ENCODE measurements at places on chromosomes 16 and 17.

GRCh38 chr16:57062329-57062728 is 30.1 kb upstream of the CPNE2 start:
- DNase-seq: no peak

- DNase-seq: no peak
These were observed 145.0 kb upstream of the ASIC2 start for GRCh38 chr17:33438139-33438538.

DNA sequence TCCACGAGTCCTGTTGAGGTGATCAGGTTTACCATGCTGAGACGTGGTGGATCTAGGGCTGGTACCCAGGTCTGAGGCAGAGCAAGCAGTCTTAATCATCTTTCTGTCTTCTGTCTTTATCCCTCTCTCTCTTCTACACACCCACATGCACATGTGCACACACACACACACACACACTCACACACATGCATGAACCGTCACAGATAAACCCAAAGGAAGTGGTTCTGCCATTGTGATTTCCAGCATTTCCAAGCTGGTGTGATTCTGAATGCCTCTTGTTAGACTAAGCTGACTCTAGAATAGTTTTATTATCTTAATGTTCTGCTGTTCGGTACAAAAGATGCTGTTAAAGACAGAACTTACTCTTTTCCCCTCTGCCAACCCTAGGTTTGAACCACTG is 411.8 kb upstream of the SALL1 start:
- DNase-seq: no peak

GRCh38 chr16:69848637-69849545 is 86.8 kb downstream of the WWP2 start:
- DNase-seq: no peak

DNA sequence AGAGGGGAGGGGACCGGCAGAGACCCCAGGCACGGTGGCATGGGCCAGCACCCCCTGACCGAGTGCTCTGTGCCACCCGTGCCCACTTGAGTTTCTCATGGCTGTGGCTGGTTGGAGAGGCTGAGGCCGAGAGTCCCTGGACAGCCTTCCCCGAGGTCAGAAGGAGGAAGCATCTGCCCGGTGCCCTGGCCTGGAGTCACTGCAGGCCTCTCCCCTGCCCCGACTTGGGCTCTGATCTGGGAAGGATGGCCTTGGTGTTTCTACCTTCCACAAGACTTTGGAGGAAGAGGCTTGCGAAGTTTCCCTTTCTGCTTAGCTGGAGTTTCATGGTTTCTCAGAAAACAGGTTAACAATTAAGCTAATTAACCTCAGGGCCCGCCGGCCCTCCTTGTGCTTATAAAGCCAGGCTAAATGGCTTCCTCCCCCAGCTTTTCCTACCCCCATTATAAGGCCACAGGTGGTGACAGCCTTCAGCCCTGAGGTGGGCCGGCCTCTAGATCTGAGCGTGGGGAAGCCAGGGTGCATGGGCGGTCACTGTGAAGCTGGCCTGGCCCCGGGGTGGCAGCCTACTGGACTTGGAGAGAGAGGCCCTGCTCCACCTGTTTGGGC is 17.3 kb downstream of the LLGL2 start:
- no peak for DNase-seq

GRCh38 chr17:44272321-44272951 is 4.5 kb upstream of the SLC4A1 start:
- DNase-seq: no peak

DNA sequence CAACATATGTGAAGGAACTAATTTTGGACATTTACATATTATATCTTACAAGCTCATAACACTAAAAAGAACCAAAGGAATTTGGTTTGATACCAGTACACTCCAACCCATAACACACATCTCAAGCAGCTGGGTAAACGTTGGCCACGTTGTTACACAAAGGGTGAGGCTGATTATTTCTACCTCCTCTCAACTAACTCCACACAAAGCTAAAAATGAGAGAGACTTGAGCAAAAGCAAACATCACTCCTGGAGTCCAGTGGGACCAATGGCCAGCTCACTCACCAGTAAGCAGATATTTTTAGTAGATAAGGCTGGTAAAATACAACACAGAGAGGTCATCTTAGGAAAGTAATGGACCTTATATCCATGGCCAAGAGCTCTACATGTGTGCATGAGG is 207.6 kb downstream of the MRTFB start:
- DNase-seq: no peak

GRCh38 chr17:20975566-20975965 is 67.2 kb downstream of the USP22 start:
- DNase-seq: no peak

DNA sequence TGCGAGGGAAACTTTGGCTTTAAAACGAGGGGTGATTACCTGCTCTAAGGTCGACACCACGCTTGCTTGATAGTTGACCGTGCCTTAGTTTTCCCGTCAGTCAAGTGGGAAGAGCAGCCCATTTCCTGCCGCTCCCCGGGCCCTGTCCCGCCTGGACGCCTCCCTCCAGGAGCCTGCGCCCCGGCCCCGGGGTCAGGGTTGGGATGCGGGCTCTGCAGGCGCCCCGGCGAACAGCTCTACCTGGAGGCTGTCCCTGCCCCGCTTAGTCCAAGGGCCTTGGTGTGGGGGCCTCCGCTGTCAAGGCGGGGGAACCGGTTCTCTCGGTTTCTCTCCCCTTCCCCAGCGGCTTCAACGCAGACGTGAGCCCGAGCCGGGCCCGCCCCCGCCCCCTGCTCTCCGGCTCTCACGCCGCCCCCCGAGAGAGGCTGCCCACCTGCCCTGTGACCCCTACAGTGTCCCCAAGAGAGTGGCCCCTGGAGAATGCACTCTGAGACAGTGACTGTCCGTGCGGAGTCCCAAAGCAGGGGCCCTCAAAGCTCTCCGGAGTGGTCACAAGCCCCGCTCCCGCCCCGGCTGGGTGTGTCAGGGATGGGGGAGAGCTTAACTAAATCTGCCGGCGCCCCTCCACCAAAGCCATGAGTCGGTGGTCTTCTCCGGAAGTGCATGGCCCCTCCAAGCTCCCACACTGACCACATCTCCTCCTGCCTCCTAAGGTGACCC is 117.4 kb upstream of the SMURF2 start:
- no peak for DNase-seq

DNA sequence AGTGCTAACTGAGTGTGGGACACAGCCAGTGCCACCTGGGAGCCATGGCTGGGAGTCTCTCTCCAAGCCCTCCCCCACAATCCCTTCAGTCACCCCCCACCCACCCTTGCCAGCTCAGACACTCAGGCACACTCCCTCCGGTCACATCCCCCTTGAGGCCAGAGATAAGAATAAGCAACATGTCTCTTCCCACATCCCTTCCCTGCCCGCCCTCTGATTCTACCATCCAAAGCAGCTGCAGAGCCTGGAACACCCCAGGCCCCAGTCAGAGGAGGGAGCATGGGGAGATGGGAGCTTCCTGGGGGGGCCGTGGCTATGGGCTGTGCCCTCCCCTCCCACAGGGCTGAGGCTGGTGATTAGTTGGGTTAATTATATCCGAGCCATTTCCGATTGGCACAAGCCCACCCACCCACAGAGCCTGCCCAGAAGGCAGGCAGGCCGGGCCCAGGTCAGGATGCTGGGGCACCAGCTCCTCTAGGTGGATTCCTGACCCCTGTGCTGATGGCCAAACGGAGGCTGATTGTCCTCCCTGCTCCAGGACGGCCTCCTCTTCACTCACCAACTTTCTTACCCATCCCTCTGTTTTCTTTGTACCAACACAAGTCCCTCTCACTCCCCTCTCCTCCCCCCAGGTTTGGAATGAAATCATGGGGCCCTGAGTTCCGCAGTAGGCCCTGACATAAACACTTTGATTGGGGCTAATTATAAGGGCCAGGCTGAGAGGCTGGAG is 28.6 kb upstream of the MEIOC start:
- no peak for DNase-seq

DNA sequence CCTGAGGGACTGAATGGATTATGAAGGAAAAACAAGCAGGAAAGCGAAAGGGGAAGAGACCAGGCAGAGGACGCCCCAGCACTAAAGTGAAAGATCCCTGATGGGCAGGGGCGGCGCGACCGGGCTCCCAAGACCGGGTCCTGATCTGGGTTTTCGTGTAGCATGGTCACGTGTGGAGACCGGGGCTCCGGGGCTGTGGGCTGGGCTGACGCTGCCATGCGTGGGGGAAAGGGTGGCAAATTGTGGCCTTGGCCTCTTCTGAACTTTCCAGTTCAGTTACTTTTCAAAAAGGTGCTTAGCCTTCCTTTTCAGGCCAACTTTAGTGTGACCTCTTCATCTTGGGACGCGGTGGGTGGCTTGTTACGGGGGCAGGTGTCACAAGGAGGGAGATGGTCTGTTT is 57.5 kb downstream of the METRNL start:
- no peak for DNase-seq

GRCh38 chr17:75047398-75048098 is 523 bp downstream of the KCTD2 start:
- DNase-seq: no peak

DNA sequence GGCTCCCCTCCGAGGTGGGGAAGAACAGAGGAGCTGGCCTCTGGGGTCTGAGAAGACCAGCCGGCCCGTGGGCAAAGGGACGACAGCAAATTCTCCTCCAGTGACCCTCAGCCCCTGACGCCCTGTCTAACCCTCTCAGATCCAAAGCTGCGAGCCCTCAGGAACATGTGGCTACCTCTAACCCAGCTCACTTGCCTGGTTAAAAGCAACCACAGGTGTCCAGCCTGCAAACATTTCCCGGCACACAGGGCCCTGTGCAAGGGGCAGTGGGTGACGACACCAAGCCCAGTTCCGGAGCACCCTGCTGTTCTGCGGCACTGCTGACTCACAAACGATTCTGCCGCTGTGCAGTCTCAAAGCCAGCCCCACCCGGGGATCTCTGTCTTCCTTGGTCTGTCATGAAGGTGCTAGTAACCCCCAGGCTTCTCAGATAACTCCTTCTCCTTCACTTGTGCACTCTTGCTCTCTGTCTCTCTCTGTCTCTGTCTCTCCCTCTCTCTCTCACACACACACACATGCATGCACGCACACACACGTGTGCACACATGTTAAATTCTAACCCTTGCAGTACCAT is 23.0 kb downstream of the WNT3 start:
- DNase-seq: no peak

DNA sequence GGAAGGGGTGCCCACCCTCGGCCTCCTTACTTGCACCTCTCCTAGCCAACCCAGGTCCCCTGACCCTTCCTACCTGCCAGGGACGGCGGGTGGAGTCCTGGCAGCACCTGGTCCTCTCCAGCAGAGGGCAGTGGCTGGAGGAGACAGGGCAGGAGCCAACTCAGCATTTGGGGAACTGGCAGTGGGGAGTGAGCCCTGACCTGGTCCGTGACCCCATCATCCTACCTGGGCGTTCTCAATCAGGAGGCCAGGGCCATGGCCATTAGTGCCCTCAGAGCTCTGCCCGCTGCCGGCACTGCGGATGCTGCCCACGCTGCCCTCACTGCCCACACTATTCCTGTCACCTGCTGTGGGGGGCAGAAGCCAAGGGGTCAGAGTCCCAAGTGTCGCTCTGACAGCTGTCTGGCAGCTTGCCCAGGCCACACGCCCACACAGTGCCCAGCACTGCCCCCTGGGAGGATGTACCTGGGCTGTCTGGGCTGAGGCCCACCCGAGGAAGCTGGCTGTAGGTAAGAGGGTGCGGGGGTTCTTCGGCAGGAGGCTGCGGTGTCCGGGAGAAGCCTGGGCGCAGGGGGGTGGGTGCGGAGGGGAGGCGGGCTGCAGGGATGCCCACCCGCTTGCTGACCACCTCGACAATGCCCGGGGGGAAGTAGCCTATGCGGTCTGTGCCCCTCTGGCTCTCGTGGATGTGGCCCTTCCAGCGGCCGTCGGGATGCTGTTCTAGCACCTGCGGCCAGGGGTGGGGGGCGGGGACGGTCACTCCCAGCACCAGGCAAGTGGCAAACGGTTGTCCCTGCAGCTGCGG is 10.8 kb downstream of the CASKIN2 start:
- no peak for DNase-seq

DNA sequence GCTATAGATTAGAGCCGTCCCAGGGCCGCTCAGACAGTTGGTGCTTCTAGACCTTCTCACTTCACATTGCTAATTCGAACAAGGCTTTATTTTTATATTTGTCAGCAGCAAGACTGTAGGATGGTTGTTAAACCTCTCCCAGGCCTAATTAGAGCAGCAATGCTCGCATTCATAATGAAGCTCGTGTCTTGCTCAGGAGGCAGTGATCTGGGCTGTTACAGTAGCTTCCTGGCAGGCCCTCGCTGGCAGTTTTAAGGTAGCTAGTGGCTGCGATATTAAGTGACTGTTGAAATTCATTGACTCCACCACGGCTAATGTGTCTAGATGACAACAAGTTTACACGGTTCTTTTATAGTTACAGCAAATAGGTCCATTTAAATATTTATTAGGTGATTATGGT is 23.2 kb upstream of the ANKFN1 start:
- no peak for DNase-seq

DNA sequence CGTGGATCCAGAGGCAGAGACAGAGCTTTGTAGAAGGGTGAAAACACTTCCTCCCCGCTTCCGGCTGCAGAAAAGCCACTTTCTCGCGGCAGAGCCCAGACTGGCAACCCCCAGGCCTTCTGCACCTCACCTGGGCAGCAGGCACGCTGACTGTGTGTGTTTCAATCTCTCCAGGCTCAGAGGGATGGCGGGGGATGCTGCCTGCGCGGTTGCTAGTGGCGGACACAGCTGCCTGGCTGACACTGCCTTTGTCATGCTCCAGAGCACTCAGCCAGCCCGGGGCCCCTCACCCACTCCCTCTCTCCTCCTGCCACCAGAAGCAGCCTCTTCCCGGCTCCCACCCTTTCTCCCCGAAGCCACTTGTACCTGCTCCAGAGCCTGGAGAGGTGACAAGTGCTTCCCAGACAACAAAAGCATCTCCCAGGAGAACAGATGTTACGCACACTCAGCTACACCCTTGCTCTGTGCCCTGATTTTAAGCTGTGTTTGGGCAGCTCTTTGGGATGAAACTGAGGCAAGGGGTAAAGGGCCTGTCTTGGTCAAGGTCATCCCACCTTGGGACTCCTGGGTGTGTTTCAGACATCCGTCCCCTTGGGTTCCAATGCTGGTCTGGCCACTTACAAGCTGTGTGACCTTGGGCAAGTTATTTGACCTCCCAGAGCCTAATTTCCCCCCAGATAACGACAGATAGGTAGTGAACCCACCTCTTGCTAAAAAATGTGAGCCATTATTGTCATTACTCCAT is 9.2 kb upstream of the GLIS2 start:
- DNase-seq: no peak

GRCh38 chr17:43719578-43719977 is 39.0 kb downstream of the SOST start:
- no peak for DNase-seq

Measured in activated CD8-positive, alpha-beta memory T cell treated with anti-CD3 and anti-CD28 coated beads for 48 hours (primary cell).